ENCODE measurements at places on chromosomes 5 and 9.
A peak's percentile ranks its signal among the peaks of the same experiment; 100 is the strongest.

DNA sequence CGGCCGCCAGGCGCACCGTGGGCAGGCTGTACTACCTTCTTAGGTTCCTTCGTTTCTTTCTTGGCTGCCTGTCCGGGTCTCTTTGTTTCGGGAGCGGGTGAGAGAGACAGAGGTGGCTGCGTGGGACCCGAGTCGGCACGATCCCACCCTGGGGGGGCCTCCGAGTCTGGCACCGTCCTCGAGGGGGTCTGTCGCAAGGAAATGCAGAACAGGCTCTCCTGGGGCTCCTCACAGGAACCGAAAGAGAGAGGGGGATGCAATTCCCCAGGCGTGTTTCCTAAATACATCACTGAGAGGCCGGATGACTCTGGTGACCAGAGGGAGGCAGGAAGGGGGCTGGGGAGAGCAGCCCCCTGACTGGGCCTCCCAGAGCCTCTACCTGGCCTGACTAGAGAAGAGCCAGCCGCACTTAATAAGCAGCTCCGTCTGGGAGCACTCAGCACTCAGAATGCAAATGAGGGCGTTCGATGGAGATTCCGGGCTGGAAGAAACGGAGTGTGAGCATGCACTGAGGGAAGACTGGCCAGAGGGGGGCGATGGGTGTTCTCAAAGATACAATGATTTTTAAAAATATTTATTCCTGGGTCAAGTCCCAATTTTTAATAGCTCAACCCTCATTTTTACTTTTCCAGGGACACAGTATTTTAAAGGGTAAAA, 11.7 kb upstream of the INPP5E start:
- DNase-seq, result no peak

DNA sequence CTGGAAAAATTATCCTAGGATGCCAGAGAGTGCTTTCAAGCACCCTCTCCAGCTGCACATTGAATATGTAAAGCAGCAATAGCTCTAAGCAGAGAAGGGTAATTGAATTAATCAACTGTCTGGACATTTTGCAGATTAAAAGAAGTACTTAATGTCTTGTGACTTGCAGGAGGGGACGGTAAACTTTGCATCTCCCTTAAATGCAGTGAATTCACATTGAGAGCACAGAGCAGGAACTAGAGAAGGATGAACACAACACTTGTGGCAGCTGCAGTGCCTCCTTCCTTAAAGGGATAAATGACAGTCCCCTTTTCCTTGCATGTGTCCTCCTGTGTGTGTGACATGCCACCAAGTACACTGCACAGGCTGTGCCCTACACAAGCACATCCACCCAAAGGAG, 7.4 kb upstream of the CDK5RAP2 start:
- no peak for DNase-seq

- no peak for DNase-seq
Observed at GRCh38 chr5:76790632-76791290, 28.1 kb upstream of the F2RL1 start.

DNA sequence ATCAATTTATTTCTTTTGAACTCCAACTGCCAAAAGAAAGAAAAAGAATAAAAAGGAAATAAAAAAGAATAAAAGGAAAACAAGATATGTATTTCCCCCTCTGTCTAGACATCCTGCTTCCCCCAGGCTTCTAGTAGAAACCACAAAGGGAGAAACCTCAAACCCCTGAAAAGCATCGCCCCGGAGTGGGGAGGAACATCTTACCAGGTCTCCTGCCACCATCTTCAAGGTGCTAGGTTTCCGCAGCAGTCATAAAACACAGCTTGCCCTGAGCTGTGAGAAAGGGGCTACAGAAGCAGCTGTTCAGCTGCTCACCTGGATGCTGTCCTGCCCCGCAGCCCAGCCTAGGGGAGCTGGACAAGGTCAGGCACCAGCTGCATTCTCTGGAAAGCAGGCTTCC, 487.7 kb downstream of the GADD45G start:
- DNase-seq, result no peak

- no peak for DNase-seq
Observed at GRCh38 chr5:19940192-19940591, 47.8 kb downstream of the CDH18 start.

DNA sequence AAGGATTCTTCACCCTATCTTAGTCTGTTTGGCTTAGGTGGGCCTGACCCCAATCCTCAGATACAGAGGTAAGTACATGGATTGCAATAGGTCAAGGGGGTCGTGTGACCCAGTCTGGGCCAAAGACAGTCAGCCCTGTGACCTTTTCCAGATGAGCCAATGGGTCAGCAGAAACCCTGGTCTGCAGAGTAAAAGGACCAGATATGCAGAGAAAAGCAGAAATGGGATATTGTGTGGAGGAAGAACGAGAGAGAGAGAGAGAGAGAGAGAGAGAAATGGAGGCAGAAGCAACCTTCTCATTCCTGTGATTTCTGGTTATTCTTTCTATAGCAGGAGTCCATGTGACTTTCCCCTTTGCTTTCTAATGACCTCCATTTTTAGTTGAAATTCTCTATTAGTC, 40.4 kb upstream of the CRB2 start:
- DNase-seq, result no peak

GRCh38 chr9:77764894-77765780, 117.0 kb upstream of the GNA14 start:
- DNase-seq, result peak; percentile 46

Data from LNCaP clone FGC (cell line).